ENCODE measurements at places on chromosomes 5 and 9.

GRCh38 chr9:125551781-125552180, 155.2 kb downstream of the MAPKAP1 start:
- no peak for DNase-seq

- no peak for DNase-seq
Observed at GRCh38 chr9:96441798-96442445, 8.0 kb upstream of the HABP4 start.

GRCh38 chr9:127540664-127541041, 71.4 kb upstream of the STXBP1 start:
- DNase-seq: no peak

DNA sequence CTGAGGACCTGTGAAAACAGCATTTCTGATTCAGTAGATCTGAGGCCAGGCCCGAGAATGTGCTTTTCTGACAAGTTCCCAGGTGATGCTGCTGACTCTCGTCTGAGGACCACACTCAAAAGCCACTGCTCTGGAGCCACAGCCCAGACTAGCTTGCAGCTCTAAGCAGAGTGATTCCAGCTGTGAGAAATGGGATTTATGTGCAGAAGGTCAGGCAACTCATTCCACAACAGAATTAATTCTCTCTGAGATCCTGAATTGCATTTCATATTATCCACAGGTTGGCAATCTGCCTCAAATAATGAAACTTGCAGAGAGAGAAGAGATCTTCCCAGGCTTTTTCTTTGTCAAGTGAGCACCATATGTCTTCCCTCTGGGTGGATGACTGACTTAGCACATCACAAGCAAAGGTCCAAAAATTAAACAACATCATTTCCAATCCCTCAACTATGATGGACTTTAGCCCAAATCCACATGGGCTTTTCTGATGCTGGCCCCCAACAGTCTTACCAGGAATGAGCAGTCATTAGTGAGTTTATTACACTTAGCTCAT, 140.2 kb downstream of the ALDH1A1 start:
- no peak for DNase-seq

DNA sequence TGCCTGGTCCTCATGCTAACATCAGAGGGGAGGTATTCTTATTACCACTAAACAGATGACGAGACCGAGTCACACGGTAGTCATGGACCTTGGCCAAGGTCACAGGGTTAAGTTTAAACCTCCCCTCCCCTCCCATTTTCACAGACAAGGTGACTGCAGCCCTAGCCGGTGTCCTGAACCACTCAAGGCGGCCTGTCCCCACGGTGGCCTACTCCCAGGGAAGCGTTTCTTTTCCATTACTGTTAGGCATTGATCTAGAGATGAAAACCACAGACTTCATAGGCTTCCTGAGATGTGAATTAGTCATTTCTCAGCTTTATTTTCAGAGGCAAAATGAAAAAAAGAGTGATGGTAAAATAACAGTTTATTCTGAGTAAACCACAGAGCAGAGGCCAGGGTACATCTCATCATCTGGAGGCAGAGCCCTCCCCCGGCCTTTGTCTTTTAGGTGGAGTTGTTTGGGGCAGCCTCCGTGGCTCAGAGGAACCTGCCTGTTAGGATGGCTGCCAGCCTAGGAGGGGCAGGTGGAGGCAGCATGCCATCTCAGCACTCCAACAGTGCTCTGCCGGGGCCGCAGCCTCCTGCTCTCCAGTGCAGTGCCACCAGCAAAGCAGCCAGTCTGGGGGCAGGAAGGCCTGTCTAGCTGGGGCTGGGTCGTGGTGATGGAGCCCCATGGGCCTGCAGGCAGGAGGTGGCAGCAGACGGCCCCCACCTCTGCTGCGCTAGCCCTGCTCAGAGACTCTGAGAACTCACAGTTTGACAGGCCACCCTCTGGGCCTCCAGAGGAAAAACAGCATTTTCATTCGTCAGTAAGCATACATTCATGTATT, 71.2 kb downstream of the RAPGEF1 start:
- DNase-seq: no peak

DNA sequence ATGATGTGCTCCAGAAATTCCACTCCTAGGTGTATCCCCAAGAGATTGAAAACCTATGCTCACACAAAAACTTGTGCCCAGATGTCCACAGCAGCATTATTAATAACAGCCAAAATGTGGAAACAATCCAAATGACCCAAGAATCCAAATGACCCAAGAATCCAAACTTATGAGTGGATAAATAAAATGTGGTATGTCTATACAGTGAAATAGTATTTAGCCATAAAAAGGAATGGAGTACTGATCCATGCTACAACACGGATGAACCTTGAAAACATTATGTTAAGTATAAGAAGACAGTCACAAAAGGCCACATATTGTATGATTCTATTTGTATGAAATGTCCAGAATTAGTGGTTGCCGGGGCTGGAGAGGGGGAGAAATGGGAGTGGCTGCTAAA, 80.3 kb downstream of the PSD2 start:
- no peak for DNase-seq

- DNase-seq: no peak
Observed at GRCh38 chr5:116759860-116760640, 185.4 kb upstream of the SEMA6A start.

DNA sequence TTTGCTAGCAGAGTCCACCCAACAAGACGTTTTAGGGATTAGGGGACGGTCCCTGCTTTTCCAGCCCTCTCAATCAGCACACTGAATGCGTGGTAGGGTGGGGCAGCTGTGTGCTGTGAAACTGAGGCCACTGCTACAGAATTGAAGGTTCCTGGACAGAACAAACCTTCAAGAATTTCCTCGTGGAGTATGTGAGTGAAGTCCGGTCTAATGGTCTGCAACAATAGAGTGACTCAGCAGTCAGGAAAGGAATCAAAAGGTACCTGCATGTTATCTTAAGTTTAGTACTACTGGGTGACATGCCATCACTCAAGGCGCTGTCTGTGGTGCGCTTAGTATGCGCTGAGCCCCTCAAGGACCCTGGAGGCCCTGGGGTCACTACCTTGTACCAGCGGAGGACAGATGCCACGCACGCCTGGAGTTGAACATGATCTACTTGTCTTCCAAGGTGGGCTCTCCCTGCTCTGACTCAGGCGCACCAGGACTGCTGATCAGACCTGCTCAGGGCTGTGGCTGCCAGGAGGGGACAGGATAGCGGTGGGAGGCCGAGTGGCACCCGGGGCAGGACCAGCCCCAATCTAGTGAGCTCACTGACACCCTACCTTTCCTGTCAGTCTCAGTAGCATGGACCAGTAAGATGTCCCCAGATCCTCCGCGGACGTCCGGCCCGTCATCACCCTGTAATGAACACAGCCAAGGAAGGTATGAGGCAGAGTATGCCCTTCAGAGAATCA, 50.5 kb downstream of the PRRT1B start:
- no peak for DNase-seq

GRCh38 chr5:135387629-135387960, 11.4 kb downstream of the MACROH2A1 start:
- DNase-seq: no peak

GRCh38 chr5:98111686-98112085, 661.8 kb upstream of the RGMB start:
- DNase-seq: no peak

GRCh38 chr5:76469656-76470290, 66.7 kb downstream of the IQGAP2 start:
- DNase-seq: no peak

- DNase-seq: no peak
Observed at GRCh38 chr5:7925961-7926695, 57.2 kb downstream of the MTRR start.

DNA sequence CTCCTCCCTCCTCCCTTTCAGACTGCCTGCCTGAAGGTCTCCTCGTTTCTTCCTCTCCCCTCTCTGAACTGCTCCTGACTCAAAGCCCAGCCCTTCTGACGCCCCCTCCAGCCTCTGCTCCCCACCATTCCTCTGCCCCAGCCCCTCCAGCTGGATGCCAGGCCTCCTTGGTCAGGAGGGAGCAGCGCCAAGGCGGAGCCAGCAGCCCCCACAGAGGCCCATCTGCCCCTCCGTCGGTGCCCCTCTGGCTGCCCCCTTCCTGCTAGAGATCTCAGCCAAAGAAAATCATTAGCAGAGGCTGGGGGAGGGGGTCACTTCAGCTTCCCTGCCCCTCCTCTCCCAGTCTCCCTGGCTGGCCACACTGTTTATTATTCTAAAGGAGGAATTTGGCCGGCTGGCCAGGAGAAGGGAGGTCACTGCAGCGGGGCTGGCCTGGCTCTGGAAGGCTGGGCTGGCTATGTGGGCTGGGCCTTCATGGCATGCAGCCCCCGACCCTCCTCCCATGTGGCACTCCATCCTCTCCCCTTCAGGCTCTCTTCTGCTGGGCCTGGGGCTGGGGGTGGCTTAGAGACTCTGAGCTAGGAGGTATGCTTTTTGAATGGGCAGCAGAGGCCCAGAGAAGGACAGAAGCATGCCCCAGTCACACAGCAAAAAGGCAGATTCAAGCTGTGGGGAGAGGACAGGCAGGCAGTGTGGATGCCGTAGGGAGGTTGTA, 16.9 kb downstream of the PDGFRB start:
- DNase-seq: no peak

- DNase-seq: no peak
Observed at GRCh38 chr9:106420511-106420944, 442.4 kb upstream of the ZNF462 start.

DNA sequence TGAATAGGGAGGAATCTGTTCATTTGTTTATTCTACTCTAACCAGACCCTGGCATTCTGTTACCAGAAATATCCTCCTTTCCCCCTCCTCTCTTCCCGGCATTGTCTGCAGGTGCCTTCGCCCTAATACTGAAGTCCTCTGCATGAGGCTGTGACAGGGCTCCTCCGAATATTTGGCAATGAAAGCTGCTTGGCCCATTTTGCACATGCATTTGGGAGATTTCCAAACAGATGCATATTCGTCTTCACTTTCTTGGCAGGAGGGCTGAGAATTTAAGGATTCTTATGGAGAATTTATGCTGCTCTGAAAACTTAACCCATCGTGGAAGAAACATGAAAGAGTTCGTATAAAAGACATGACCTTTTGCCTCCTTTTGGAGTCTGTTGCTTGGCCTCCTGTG, 484.0 kb downstream of the ZNF608 start:
- no peak for DNase-seq

- DNase-seq: no peak
Observed at GRCh38 chr5:10069637-10070313, 179.9 kb downstream of the ATPSCKMT start.

GRCh38 chr5:140596321-140596741, 31.7 kb downstream of the SLC35A4 start:
- no peak for DNase-seq

GRCh38 chr9:96217754-96218693, 84.0 kb downstream of the HSD17B3 start:
- DNase-seq: peak; percentile 60

DNA sequence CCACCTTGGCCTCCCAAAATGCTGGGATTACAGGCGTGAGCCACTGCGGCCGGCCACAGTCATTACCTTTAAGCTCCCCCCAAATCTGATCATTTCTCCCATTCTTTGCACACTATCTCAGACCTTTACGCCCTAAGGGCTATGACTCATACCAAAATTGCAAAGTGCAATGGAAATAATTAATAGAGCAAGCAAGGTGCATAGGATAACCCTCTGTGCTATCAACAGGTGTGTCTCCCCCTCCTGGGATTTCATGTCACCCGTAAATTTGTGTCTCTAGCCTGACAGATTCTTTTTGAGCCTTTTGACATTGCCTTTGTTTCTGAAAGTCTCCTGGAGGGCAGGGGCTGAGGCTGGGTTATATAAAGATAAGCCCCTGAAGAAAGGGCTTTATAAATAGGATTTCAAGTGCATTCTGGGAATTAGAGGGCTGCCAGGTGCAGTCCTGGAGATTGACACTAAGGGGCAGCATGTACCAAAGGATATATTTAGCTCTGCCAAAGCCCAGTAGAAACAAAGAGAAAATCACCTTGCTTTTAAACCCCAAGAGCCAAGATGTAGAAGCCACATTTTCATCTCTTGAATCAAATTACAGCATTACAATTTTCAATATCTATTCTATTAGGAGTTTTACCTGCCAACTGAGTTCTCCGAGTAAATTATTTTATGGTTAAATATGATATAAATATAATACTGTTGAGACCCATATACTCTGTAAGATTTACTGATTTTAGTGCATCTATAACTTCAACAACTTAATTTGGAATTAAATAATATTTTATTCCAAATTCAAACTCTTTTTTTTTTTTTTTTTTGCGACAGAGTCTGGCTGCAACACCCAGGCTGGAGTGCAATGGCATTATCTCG, 18.2 kb downstream of the S100Z start:
- DNase-seq: peak; percentile 29

DNA sequence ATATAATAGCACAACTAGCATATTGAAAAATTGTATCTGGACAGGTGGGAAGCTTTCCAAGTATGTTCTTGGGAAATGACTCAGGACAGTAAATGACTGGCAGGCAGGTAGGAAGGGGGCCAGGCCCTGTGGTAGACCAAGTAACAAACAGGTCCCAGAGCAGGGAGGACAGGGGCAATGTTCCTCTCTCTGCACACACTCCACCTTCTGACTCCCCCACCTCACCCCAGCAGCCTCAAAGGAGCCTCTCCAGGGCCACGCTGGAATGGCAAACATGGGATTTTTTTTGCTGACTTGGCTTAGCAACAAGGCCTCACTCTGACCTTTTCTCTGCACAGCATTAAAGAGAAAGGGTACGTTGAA, 31.1 kb upstream of the IQGAP2 start:
- no peak for DNase-seq

GRCh38 chr5:34923694-34924461, 5.5 kb upstream of the DNAJC21 start:
- no peak for DNase-seq

- DNase-seq: no peak
Observed at GRCh38 chr9:122016744-122017143, 76.4 kb downstream of the TTLL11 start.

- DNase-seq: peak; percentile 88
Observed at GRCh38 chr5:173917788-173918786, 29.9 kb downstream of the CPEB4 start.

GRCh38 chr5:122263352-122264030, 48.5 kb upstream of the SNCAIP start:
- no peak for DNase-seq

DNA sequence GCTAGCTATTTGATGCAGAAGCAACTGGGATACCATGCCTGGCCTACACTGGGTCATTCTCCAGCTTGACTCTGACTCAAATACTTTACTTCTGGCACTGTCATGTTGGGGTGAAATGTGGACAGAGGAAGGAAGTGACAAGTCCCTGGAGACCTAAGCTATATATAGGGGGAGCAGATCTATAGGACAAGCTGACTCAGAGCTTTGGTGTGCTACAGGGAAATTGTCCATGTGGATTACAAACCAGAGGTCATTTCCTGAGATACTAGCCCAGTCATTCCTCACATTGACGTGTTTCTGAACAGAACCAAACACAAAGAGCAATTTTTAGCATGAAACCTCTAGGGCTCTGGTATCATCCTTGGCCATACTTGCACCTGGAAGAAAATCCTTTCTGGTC, 531.6 kb upstream of the CLINT1 start:
- DNase-seq: no peak

GRCh38 chr9:129542741-129543140, 78.2 kb downstream of the C9orf50 start:
- no peak for DNase-seq

Data from C1 segment of cervical spinal cord (tissue), 14 donors.